HuH-7 (cell line): ENCODE measurements at places on chromosomes 16 and 17.

DNA sequence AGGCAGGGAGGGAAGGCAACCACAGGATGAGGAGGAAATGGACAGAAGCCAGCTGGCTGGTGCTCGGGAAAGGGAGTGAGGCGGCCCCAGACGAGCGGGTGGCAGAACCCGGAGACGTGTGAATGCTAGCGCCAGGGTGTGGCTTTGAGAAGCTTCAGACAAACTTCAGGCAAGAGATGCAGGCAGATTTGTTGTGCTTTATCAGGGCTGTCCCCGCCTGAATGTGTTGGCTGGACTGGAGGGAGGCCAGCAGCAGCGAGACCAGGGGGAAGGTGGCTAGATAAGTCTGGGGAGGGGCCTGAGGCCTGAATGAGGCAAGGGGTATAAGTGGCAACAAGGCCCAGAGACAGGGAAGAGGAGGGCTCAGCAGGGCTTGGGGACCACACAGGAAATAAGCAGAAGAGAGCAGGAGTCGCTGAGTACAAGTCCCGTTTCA is 22.0 kb downstream of the CAMKK1 start:
- no peak for DNase-seq

DNA sequence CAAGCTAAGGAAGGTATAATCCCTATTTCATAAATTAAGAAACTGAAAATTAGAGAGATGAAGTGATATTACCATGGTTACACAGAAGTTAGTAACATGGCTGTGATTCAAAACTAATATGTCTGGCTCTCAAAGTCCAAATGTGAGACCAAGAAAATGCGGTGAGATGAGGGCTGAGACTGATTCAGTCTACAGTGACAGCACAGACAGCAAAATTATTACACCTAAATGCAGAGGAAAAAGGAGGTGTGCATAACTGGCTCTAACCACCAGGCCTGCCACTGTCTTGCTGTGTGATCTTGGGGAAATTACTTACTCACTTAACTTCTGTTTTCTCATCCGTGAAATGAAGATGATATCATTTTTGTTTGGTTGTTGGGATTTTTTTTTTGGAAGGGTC is 270.0 kb upstream of the SOX9 start:
- DNase-seq = no peak

GRCh38 chr17:49986396-49987289 is 8.4 kb downstream of the DLX3 start:
- DNase-seq = no peak

DNA sequence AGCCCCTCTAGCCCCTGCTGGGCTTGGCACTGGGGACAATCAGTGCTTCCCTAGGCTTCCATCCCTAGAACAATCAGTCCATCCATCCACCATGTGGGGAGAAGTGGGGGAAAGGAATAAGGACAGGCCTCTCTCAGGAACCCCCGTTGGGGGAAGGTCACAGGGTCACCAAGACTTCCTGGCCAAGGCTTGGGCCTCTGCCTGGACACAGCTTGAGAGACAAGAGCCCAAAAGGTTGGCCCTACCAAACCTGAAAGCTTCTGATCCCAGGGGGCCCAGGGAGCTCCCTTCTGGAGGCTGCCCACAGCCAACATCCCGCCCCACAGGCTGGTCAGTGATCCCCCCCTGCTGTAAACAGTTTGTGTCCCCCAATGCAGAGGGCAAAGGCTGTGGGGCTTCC is 16.2 kb upstream of the MTMR4 start:
- no peak for DNase-seq

- no peak for DNase-seq
Observed at GRCh38 chr17:34259146-34259545, 4.1 kb downstream of the CCL2 start.

GRCh38 chr16:56985962-56986360 is 3.4 kb upstream of the NLRC5 start:
- DNase-seq = no peak

GRCh38 chr17:79948945-79949655 is 86.6 kb downstream of the TBC1D16 start:
- DNase-seq = no peak

GRCh38 chr16:12205378-12206097 is 229.0 kb downstream of the SNX29 start:
- no peak for DNase-seq

GRCh38 chr17:14803826-14804225 is 461.3 kb downstream of the PMP22 start:
- DNase-seq = no peak

DNA sequence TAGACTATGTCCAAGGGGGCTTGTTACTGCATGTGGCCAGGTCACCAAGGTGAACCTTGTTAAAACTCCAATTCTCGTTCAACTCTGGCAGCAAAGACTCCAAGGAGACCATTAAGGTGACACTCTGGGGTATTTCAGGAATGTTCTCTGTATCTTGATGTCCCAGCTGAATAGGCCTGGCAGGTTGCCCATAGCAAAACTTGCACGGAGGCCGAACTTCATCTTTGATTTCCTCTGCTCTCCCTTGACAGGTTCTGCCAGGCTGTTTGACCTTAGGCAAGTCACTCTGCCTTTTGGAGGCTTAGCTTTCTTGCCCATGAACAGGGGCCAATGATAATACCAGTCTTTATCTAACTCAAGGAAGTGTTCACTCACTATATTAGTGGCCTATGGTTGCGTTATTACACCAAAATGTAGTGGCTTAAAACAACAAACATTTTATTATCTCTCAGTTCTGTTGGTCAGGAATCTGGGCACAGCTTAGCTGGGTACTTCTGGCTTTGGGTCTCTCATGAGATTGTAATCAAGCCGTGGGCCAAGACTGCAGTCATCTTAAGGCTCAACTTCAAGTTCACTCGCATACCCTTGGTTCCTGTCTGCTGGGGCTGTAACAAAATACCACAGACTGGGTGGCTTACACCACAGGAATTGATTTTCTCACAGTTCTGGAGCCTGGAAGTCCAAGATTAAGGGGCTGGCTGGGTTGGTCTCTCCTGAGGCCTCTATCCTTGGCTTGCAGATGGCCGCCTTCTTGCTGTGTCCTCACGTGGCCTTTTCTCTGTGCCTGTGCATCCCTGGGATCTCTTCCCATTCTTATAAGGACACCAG is 168.5 kb downstream of the UTP18 start:
- no peak for DNase-seq

GRCh38 chr17:34009912-34010311 is 245.2 kb upstream of the CCL2 start:
- no peak for DNase-seq

DNA sequence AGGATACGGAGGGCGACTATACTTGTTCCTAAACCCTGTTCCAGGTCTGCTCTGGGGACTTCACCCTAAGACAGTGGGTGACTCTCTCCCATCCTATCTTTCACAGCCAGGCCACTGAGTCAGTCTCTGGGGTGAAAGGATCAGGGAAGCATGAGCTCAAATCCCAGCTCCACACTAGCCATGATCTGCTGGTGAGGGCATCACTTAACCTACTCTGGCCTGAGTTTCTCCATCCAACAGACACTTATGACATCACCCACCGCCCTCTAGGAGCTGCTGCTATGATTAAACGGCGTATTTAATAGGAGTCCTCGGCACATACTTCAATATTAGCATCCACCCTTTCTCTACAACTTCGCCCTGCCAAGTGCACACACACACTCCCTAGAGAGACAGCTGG is 10.1 kb downstream of the GAST start:
- DNase-seq = no peak

- no peak for DNase-seq
Observed at GRCh38 chr17:61757168-61757567, 106.2 kb downstream of the BRIP1 start.

DNA sequence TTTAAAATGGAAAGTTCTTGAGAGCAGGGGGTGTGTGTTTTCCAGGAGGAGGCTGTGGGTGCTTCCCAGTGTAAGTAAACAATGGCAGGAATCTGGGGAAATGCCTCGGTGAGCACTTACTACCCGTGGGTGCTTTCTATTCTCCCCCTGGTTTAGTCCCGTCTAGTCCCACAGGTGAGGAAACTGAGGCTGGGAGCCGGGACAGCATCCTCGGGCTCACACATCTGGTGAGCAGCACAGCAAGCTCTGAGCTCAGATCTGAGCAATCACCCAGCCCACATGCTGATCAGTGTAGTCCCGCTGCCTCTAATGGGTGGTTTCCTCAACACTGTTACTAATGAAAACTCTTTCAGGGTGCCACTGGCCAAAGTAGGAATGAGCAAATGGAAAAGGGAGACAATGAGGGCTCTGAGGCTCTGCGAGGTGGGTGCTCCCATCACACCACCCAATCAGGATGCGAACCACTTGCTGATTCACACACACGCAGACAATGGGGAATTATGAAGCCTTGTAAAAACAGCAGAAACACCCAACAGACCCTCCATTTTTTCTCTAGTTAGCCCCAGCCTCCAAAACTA is 202.6 kb downstream of the PARN start:
- DNase-seq = no peak

DNA sequence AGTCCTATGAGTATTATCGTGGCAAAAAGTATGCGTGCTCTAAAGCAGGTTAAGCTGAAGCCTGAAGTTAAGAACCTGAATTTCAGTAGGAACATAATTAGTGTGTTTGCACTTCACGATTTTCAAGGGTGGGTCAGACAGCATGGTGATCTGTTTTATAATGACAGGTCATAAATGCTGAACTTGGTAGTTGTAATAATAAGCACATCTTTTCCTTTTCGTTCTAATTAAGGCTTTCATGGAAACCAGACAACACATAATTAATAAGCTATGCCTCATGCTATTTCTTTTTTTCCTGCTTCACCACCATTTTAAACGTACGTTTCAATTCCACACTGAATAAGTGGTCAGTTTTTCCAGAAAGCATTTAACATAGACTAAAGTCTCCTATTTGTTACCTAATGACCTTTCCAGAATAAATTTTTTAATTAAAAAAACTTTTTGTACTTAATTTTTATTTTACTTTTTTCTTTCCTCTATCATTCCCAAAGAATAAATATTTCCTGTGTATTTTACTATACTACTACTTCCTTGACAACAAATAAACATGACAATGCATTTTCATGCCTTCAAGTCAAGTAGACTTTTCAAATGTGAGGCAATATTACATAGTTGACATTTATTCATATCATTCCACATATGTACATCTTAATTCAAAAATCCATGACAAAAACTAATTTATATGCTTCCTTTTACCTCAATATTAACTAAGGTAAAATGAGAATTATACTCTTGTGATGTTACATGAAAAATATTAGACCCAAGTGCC is 22.4 kb downstream of the CMC2 start:
- DNase-seq = no peak

- peak; percentile 42 for DNase-seq
Observed at GRCh38 chr17:52383493-52384100, 225.1 kb upstream of the CA10 start.

- DNase-seq = no peak
Observed at GRCh38 chr17:56740481-56740880, 93.2 kb downstream of the C17orf67 start.

- no peak for DNase-seq
Observed at GRCh38 chr17:41054025-41054424, 1.0 kb downstream of the KRTAP2-2 start.

GRCh38 chr16:67657751-67658518 is 2.1 kb downstream of the ACD start:
- DNase-seq = no peak

DNA sequence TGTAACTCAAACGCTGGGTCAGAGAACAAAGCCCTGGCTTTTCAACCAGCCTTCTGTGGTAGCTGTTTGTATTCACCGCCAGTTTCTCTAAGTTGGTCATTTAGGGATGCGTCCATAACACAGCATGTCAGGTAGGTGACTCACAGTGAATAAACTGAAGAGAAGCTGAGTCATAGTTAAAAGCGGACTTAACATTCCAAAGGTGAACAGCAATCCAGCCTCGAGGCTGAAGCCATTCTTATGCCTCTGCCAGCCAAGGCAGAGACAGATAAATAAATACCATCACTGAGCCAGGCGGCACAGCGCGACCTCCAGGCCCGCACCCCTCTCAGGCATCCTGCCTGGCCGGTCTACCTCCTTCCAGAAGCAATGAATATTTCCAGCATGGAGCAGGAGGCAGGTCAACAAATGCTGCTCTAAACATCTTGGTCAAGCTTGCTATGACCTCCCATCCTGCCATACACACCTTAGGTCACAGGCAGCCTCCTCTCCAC is 12.4 kb upstream of the CACNG4 start:
- peak; percentile 51 for DNase-seq

GRCh38 chr16:3187798-3188674 is at the start of gene OR1F1:
Gene OR1F1 (plus strand): TSS chr16:3188204.
- DNase-seq = peak; percentile 55

DNA sequence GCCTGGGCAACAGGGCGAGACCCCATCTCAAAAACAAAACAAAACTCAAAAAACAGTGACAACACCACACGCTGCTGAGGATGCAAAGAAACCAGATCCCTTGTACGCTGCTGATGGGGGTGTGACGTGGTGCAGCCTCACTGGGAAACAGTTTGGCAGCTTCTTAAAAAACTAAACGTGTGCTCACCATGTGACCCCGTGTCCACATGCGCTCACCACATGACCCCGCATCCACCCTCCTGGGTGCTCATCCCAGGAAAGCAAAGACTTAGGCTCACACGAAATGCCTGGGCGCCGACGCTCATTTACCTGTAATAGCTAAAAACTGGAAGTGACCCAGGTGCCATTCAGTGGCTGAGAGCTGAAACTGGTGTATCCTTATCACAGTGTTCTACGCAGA is 19.9 kb upstream of the RPL13 start:
- no peak for DNase-seq

DNA sequence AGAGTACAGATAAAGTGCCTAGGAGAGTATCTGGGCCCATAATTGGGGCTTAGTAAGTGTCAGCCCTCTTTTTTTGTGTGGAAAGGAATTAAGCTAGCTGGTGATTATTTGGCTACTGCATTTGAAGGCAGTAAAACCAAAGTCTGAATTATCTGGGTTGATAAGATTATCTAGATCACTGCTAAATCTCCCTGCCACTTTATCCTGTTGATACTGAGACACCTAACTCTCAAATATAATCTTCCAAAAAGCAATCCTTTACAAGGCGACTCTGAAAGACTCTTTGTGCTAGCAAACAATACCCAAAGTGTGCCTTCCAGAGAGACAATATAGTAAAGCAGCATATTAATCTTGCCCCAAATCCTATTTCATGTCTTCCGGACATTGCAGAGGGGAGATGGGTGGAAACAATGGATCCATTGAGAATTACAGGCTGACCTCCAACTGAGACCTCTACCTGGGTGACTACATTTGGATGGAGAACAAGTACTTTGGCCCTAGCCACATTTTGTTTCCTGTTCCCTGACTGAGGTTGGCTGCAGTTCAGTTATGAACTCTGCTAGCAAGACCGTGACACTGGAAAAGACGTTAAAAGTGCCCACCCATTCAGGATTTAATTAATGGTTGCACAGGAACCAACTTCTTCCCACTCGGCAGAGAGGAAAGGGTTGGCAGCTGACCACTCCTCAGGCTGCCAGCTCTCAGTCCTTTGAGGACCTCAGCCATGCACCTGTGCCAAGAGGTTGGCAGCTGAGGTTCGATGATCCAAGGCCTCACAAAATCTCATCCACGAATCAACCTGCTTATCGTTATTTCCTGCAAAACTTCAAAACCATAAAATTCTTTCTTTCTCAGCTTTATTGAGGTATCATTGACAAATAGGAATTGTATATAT is 72.6 kb downstream of the SYCE1L start:
- peak; percentile 15 for DNase-seq

- DNase-seq = no peak
Observed at GRCh38 chr17:10871914-10872313, 34.0 kb upstream of the PIRT start.
